ENCODE measurements at places on chromosomes 13 and 19.

- peak; percentile 4 for DNase-seq
Measured at GRCh38 chr19:47107953-47108746, 5.4 kb downstream of the ZC3H4 start.

DNA sequence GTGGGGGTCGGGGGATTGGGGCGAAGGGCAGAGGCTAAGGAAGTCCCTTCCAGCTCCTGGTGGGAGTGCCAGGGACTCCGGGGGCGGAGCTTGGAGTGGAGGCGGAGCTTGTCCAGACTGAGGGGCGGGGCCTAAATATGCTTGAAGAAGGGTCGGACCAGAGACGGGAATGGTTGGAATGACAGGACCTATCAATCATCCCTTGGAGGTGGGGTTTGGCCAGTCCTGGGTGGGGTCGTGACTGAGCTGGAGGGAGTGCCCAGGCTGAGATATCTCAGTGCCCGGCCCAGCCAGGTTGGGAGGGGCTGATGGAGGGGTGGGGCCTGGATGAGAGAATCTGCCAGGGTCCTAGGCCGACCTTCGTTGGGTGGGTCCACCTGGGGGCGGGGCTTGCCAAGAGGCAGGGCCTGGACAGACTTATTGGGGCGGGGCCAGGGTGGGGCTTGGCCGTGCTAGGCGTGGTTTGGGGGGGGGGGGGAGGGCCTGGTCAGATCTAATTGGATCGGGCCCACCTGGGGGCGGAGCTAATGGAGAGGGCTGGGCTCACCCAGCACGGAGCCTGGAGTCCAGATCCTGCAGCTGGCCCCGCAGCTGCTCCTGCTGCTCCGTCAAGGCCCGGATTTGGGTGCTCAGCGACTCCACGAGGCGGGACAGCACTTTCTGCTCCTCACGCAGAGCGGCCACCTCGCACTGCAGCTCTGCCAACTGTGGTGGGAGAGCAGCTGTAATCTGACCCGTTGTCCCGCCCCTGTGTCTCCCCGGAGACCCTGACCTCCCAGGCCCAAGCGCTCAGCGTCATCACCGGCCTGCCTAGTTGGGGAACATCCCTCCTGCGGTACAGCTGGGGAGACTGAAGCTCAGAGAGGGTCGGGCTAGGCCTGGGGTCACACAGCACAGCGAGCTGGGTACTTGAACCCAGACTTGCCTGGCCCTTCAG is 2.6 kb upstream of the WIZ start:
- DNase-seq, result peak; percentile 45

DNA sequence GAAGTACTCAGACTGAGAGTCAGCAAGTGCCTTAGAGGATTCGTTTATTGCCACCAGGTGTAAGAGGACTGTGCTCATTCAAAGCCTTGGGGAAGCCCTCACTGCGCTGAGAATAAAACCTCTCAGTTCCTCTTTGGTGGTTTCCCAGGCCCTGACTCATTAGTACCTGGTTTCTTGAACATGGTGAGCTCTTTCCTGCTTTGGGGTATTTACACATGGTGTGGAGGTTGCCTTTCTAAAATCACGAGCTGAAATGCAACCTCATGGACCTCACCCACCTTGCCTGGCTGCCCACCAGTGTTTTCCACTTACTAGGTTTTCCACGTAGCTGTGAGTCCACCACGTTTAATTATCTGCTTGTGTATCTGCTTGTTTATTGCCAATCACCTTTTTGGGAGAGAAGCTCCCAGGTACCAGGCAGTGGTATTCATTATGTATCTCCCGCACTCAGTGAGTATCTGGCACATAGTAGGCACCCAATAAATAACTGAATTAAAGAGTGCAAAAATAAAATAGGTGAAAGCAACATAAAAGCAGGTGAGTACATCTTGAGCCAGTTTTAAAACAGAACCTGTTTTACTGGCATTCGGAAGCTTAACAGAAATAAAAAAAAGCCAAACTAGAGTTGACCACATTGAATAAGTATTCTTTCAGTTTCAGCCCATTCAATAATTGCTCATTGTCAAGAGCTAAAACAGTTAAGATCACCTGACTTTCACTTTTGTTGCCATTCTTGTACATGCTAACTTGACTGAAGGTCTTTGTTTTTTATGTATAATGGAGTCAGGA is 533.0 kb downstream of the MYO16 start:
- DNase-seq, result peak; percentile 68

- DNase-seq, result peak; percentile 37
Measured at GRCh38 chr19:45817725-45818301, 2.7 kb upstream of the RSPH6A start.

DNA sequence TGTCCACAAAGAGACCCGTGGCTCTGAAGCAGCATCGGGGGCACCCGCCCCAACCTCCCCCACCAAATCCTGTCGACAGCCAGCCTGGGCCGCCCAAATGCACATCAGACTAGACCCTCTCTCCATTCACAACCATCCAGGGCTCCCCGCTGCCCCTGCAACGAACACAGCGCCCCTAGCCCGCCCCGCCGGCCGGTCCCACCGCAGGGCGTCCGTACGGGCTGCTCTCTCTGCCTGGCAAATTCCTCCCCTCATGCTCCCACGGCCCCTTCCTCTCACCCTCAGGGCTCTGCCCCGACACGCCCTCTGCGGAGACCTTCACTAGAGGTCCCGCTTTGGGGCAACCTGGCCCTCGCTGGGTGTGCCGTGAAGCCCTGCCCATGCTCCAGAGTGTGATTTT is 7.1 kb downstream of the TCF3 start:
- no peak for DNase-seq

DNA sequence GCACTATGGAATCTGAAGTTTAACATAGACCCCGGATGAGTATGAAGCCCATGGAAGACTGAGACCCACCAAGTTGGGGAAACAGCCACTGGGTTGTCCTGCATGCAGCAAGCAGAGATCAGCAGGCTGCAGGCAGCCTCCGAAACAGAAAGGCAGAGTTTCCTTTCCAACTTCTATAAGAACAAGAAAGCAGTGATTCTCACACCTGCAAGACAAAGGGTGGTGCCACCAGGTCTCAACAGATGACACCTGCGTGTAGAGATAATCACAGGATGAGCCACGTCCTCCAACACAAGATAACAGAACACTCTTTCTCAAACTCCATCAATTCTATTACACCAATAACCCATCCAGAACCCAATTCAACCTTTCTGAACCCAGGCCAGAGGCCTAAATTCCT is 457.9 kb downstream of the FOXO1 start:
- DNase-seq, result no peak

DNA sequence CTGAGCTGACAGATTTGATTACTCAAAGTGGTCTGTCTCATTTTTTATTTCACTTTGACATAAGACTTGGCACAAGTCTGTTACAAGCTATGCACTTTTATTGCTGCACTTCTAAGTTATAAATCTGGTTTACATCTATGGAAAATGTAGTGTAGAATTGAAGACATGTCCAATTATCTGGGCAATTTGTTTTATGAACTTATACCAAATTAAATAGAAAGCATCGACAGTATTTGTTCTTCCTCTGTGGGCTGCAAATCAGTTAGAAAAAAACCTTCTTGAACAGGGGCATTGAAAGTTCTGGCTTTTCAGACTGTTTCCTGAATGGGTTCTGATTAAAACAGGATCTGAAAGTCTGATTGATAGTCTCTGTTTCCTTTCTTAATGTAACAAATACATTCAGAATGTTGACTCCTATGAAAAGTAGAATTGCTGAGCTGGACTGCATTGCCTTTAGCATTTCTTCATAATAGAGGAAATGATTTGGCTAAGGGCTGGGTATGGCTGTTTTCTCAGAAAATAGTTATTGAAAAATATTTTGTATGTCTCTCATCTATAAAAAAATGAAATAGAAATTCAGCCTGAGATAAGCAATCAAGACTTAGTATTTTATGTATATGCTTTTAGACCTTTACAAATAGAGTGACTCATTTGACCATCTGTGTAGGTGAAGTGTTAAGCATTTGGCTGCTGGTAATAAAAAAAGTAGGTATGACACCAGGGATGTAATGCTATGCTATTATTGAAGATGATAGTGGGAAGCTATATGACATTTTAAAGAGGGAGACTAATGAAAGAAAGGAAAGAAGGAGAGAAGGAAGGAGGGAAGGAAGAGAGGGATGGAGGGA is 210.9 kb upstream of the SPRY2 start:
- DNase-seq, result no peak

DNA sequence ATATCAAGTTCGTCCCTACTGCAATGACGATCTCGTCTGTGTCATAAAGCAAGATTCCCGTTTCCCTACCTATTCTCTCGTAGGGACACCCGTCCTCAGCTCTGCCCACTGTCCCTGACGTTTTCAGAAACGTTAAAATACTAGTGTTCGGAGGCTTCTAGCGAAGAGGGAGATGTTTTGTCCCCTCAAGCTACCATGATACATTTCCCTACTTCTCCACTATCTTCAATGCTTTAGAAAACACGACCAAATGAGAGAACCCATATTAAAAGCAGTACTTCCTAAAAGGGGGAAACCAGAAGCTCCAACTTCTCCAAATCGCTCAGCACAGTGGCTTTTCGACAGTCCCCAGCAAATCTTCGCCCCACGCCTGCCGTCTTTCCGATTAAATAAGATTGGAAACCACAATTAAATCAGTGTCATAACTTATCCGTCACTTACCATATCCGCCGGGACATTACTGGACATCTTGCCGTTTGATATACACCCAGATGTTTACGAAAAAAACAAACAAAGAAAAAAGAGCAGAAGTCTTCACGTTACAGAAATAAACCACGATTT is 1.3 kb downstream of the UBL3 start:
- DNase-seq, result peak; percentile 55

GRCh38 chr13:106373989-106374572 is 161.4 kb downstream of the EFNB2 start:
- DNase-seq, result no peak

- DNase-seq, result no peak
Measured at GRCh38 chr13:104473936-104474335, 1407.7 kb upstream of the SLC10A2 start.

DNA sequence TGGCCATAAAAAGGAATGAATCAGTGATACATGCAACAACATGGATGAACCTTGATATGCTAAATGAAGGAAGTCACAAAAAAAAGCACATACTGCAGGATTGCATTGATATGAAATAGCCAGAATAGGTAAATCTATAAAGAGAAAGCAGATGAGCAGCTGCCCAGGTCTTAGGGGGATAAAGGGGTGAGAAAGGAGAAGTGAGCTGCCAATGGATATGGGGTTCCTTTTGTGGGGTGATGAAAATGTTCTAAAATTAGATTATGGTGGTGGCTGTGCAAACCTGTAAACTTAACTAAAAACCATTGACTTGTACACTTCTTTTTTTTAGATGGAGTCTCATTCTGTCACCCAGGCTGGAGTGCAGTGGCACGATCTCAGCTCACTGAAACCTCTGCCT is 12.1 kb downstream of the HAS1 start:
- DNase-seq, result no peak

DNA sequence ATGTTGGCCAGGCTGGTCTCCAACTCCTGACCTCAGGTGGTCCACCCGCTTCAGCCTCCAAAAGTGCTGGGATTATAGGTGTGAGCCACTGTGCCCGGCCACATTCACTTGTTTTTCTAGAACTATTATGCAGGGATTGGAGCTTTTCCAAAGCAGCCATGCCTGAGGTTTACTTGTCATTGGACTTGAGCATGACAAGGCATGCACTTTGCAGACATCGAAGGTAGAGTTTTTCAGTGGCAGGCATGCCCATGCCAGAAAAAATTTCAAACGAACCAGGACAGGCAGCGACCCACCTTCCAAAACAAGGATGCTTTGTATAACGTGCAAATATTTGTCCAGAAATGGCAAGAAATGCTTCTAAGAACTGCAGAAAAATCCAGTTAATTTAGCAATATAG is 17.7 kb downstream of the PNMA8A start:
- no peak for DNase-seq

GRCh38 chr19:54633401-54633800 is 3.1 kb downstream of the LILRB1 start:
- DNase-seq, result no peak

DNA sequence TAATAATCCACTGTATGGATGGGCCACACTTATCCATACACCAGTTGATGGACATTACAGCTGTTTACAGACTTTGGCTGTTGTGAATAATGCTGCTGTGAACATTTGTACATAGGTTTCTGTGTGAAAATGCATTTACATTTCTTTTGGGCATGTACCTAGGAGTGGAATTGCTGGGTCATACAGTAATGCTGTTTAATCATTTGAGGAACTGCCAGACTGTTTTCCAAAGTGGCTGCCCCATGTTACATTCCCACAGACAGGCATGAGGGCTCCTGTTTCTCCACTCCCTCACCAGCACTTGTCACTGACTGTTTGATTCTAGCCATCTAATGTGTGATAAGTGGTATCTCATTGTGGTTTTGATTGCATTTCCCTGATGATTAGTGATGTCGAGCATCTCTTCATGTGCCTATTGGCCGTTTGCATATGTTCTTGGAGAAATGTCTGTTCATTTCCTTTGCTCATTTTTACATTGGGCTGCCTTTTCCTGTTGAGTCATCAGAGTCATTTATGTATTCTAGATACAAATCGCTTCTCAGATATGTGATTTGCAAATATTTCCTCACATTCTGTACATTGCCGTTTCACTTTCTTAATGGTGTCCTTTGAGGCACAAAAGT is 12.8 kb downstream of the TMEM255B start:
- no peak for DNase-seq

- DNase-seq, result no peak
Measured at GRCh38 chr19:1584500-1585242, 8.0 kb downstream of the MBD3 start.

GRCh38 chr19:32339988-32340874 is 5.2 kb upstream of the ZNF507 start:
- DNase-seq, result peak; percentile 37
